ENCODE measurements at places on chromosomes 2 and 18.
A peak's percentile ranks its signal among the peaks of the same experiment; 100 is the strongest.

GRCh38 chr2:235637896-235638295 is 144.1 kb downstream of the AGAP1 start:
- no peak for DNase-seq

GRCh38 chr18:34978953-34979608 is 62.1 kb upstream of the MAPRE2 start:
- peak; percentile 58 for DNase-seq

DNA sequence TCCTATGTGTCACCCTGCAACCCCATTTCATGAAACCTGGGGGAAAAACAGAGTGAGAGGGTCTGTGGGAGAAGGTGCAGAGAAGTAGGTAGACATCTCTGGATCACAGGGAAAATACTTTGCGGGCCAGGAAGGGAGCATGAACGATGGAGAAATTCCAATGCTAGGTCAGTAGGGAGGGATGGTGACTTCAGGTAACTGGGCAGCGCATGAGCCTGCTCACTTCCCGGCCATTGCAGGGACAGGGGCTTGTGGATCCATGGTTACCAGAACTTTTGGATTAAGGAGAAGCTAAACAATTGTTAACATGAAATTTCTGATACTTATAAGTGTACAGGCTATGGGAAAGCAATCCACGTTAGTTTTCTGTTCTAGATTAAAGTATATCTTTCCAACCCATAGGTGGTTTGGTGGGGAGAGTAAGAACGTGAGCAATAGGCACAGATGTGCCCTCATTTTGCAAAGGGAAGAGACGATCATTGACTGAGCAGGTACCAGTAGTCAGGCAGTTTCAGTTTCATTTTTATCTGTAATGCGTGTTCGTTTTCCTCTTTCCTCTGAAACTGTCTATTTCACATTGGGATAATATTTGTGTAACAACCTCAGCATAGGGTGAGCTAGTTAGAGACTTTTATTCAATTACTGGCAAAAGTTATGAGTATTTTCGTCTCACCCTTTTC is 65.0 kb downstream of the NYAP2 start:
- no peak for DNase-seq

DNA sequence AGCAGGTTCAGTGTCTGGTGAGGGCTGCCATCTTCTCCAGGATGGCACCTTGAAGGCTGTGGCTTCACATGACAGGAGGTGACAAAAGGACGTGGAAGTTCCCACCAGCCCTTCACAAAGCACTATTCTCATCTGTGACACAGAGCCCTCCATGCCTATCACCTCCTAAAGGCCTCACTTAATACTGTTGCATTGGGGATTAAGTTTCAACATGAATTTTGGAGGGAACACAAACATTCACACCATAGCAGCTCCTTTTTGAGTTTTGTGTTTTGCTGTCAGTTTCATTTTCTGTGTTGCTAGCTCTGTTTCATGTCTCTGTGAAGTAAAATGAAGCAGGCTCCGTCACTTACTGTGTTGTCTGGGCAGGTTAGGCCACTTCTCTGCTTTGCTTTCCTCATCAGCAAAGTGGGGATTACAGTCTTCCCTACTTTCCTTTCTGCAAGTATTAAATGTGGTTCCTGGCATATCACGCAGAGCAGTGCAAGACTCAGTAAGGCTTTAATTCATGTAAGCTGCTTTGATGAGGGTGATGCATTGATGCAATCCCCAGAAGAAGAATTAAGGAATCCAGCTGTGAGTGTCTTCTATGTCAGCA is 31.6 kb downstream of the LIMS1 start:
- no peak for DNase-seq

GRCh38 chr2:61671561-61672315 is 133.6 kb upstream of the XPO1 start:
- DNase-seq, result no peak

- no peak for DNase-seq
Observed at GRCh38 chr18:13572148-13572547, 154.2 kb downstream of the FAM210A start.

DNA sequence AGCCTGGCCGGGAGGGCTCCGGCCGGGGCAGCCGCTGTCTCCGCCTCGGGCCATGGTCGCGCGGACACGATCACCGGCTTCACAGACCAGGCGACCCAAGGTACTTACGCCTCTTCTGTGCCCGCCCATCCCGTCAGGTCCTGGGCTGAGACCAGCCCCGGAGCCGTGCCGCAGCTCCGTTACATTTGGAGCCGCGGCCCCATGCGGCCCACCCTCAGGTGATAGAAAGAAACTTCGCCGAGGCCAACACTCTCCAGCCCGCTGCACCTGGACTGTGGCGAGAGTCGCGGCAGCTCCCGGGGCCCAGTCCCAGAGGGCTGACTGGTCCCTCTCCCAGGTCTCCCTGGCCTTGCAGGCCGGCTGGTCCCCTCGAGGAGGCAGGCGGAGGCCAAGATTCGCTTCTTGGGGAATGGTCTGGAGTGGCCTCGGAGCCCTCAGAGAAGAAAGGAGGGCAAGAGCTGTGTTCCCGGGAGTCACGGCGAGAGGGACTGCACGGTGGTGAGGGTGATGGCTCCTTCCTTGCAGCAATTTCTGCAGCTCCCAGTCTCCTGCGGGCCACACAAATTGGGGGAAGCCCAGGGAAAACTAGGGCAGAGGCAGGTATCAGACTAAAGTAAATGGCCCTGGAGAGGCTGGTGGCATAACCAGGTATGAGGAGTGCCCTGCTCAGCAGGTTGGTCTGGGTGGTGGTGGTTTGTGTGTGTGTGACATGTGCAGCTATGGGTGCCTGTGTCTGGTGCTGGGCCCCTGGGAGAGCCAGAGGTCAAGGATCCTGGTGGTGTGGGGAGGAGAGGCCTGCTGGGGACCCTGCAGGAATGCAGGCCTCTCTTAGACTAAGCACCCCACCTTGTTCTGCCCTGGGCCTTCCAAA is 822 bp downstream of the GDF7 start:
- DNase-seq, result peak; percentile 41

- no peak for DNase-seq
Observed at GRCh38 chr2:111168528-111169239, 48.0 kb downstream of the BCL2L11 start.

DNA sequence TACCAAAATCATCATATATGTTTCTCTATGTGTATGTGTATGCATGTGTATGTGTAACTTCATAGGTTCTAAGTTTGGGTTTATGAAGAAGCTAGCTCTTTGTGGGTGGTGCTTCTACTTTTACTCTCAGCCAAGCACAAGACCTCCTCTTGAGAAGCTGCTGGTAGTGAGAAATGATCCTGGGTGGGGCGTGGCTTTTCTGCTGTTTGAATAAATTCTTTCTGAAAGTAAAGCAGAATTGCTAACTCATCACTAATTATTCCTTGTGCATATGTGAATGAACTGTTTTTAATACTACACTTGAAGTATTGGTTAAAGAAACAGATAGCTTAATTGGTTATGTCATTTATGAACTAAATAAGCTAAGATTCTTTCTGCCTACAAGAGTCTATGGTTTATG is 7.6 kb upstream of the GAREM1 start:
- DNase-seq, result no peak

DNA sequence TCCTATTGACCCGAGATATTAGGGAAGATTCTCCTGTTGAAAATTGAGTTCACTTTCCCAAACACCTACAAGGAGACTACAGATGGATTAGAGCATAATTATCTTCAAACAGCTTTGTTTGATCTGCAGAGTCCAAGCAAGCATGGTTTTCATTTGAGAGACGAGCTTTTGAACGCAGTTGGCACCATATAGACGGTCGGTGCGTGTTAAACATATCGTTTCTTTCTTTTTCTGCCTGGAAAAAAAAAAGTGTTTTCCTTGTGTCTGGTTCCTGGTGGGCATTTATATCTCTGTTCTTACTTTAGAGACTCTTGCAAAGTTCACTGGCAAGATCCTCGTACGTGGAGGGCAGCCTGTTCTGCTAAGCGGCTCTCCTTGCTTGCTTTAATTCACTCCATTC is 248.9 kb downstream of the TMEM182 start:
- DNase-seq, result no peak

- DNase-seq, result no peak
Observed at GRCh38 chr2:38441346-38441745, 64.3 kb upstream of the ATL2 start.

- peak; percentile 58 for DNase-seq
Observed at GRCh38 chr18:22609642-22610041, 191.9 kb upstream of the CTAGE1 start.

DNA sequence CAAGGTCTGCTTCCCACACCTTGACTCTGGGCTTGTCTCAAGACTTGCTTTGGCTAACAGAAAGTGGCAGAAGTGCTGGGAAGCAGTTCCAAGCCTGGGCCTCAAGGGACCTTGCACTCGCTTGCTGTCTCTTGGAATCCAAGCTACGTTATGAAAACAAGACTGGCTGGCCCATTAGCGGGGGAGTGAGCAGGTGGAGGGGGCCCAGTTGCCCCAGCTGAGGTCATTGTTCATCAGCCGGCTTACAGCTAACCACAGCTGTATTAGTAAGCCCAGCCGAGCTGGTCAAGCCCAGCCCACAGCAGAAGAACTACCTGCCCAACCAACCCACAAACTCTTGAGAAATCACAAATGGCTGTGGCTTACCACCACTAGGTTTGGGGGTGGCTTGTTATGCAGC is 63.1 kb downstream of the MARCO start:
- DNase-seq, result no peak

DNA sequence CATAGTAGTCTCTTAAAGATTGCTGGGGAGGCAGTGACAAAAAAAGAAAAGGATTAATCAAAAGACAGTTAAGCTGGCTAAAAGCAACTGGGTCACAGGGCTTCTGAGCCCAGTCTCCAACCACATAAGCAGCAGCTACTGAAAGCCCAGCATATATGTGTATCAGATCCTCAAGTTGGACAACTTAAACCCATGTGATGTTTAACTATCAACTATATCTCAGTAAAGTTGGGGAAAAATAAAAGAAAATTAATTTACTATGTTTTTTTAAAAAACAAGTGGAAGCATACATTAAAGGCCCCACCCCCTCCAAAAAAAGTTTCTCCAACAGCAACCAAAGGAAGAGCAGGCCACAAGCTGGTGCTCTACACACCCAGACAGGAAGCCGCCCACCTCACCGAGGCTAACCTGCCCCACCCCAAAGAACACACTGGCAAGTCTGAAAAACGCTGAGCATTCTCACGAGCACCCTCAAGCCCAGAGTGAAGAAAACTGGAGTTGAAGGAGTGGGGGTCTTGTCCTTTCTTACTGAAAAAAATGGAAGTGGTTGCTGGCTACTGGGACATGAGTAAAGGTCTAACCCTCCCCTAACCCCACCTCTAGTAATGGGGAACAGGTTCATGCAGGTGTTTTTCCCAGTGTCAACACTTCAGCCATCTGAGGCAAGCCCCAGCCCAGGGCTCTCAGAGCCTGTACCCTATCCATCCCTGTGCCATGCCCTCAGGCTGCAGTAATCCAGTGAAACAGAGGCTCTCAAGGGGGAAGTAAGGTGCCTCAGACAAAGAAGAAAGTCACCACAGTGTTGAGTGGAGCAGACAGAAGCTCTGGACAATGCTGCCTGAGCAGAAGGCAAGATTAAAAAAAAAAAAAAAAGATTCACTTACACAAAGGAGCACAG is 106.3 kb downstream of the GYPC start:
- peak; percentile 69 for DNase-seq
